Activated T-cell treated with anti-CD3 and anti-CD28 coated beads, Interleukin-2, amount 50 U/mL, for 72 hours (primary cell): ENCODE measurements at places on chromosomes 1 and 21. TPM values are rescaled to one million over a fixed set of nuclear protein-coding genes. Genes with fewer than 3 reads are reported as not detected.

DNA sequence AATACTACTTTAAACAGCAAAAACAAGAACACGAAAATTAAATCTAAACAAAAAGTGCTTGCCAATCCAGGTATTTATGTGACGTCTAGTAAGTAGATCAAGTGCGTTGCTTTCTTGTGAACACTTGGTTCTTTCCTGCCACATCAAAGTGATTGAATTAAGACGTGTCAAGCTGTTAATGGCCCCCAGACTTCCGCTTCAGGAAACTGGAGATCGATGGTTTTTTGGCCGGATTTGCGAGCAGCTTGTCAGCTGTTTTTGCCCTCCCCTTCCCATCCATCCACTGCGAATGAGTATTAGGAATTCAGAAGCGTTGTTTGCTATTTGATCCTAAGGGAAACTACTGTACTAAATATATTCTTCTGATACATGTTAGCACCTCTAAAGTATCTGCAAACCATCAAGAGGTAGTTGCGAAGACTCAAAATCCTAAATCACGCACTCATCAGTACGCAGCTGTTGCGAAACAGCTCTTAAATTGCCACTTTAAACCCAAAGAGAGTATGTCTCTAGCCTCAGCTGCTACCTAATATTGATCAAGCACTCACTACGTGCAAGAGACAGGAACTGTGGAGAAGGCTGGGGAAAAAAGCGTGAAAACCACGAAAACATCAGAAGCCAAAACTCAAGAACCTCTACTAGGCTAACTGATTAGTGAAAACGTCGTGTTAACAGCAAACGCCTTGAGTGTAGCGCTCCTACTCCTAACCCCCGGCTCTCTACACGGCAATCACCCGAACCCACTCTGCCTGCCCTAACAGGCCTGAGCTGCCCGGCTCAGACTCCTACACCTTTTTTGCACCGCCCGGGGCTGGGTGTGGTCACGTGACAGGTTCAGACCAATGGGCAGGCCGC is 473 bp upstream of the BRDT start:
- peak; percentile 7 for DNase-seq

DNA sequence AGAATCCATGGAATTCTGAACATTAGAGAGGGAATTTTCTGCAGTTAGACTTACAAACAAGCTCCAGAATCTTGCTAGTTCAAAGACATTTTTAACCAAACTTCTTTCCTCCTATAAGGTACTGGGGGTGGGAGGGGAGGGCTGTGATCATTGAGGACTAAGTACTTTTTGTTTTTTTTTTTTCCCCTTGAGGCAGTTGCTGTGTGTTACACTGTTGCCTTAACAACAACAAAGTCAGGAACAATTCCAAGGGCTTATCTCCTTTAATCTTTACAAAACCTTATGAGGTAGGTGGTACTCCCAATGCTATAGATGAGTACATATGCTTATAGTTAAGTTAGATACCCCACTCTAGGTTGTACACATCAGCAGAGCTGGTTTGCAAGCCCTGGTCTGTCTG is 62.9 kb downstream of the PPP1R12B start:
- no peak for DNase-seq

EPHA2 gene
- not detected for total RNA-seq

- DNase-seq, result no peak
Observed at GRCh38 chr1:116486424-116486823, 84.4 kb downstream of the CD58 start.

OR2AK2 gene
- not detected for total RNA-seq

- DNase-seq, result no peak
Observed at GRCh38 chr1:15444468-15445389, 6.5 kb downstream of the CTRC start.

DNA sequence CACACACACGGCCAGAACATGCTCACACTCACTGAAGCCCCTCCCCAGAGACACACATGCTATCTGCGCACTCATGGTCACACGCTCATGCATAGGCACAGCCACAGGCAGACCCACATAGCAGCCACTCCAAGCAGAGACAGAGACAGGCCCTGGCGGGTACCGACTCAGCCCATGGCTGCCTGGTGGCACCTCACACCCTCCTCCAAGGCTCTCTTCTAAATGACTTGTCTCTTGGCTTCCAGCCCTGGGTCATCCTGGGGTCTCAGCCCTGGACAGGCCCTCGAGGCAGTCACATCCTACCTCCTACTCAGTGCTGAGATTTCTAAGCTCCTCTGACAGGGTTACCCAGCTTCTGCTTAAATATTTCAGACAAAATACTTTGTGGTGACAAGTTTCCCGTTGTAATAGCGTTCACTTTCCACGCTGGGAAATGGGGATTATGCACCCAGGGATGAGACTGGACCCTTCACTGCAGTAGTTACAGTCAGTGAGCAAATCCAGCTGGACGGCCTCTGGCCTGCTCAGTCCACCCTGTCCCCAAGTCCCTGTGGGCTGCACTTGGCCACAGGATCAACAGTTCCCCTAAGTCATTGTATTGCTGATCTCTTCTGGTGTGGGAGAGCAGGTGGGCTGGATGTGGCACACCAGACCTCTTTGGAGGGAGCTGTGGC is 2.9 kb upstream of the NFASC start:
- no peak for DNase-seq

GRCh38 chr21:34807146-34807880 is 138.5 kb downstream of the CLIC6 start:
- peak; percentile 79 for DNase-seq

DNA sequence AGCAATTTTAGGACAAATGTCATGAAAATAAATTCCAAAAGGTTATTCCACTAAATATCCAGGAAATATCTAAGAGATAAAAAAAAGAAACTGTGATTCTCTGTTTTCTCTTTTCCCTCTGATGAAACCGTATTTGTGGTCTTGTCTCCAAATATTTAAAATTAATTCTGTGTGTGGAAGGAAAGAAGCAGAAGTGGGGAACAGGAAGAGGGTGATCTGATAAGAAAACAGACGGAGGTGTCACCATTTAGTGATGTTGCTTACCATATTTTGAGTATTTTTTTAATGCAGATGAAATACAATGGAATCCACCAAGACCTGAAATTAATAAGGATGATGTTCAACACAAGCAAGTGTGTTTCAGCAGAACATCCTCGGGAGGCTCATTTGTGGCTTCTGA is 29.6 kb downstream of the CLCA1 start:
- no peak for DNase-seq
